Progenitor cell of endocrine pancreas (in vitro differentiated cells): ENCODE measurements at places on chromosomes 7 and 10. TPM values are rescaled to one million over a fixed set of nuclear protein-coding genes. Genes with fewer than 3 reads are reported as not detected.
A peak's percentile ranks its signal among the peaks of the same experiment; 100 is the strongest.

MYH16 gene
- total RNA-seq, result not detected in 2 replicates

SLC13A4 gene
- total RNA-seq, result 0.22 and 0.75 TPM in 2 replicates

ASIC3 gene
- total RNA-seq, result 3.5 and 5.1 TPM in 2 replicates

H2BK1 gene
- total RNA-seq, result not detected in 2 replicates

THAP5 gene
- total RNA-seq, result 19.4 and 21.4 TPM in 2 replicates

- DNase-seq, result no peak
Observed at GRCh38 chr7:116193329-116194087, 16.8 kb upstream of the TES start.

DNA sequence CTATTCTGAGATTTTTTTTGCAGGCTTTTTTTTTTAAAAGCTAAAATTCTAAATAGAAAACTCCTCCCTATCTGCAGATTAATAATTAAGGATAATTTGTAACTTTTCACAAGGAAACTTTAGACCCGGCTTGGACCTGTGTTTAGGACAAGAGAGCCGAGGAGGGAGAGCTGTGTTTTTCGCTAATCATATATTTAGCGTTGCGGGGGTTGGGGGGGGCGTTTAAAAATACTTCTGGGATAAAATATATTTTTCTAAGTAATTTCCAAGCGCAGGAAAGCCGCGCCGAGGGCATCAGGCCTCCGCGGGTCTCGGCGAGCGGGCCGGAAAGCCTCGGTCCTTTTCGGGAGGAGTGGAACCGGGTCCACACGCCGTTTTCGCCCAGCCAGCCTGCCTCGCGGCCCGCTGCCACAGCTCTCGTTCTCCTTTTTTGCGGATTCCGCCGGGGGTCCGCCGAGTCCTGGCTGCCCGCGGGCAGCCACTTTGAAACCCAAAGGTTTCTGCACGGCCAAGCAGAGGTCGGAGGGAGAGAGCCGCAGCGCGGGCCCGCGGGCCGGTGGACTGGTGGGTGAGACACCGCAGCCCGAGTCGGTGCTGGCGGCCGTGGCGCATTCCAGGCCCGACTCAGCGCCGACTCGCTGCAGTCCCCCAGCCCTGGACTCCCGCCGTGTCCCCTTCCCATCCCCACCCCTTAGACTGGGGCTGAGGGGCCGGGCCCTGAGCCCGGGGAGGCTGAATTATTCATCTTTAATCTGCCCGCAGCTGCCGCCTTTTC, 2.3 kb downstream of the PAX2 start:
- DNase-seq, result no peak

DNA sequence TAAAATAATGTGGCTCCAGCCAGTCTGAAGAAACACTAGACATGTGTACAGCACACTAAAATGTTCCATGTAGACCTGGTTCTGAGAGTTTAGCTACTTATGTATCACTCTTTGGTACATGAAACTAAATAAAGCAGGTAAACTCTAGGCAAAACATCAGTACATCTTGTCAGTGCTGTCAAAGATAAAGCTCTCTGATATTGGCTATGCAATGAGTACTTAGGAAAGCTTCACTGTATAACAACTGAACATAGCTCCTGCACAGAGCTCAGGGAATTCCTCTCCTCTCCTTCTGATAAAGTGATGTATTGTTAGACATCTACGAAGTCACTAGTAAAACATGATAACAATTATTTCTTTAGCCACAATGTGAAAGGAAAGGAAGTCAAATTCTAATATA, 3.5 kb downstream of the LRRN3 start:
- DNase-seq, result no peak

DNA sequence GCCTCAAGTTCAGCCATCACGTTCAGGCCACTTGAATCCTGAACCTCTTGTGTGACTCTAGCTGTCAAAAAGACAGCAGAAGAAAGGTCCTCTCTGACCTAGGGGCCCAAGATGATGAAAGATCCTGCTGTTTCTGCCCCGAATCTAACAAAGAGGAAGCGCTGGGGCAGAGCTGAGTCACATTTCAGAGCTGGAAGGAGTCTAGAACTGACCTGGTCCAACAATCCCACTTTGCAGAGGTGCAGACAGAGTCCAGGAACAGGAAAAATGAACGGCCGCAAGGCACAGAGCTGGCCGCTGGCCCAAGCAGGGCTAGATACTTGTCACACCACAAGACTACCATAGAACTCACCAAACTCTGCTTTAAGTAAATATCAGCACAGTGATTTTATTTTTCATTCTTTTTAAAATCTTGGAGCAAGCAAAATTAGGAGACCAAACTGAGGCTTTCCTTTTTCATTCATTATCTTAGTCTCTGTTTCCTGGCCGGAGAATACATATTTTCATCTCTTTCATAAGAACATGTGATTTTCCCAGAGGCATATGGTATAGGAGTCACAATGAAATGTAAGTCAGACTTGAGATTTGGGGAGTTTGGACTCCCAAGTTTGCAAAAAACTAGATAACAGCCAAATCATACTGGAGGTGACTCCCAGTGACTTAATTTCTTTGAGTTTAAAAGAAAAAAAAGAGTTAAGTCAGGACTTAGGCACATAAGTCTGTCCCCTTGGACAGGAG, 52.8 kb downstream of the CHST15 start:
- no peak for DNase-seq

- DNase-seq, result no peak
Observed at GRCh38 chr7:7681191-7681935, 37.0 kb downstream of the RPA3 start.

GRCh38 chr7:80830010-80830409, 88.8 kb downstream of the SEMA3C start:
- DNase-seq, result no peak

GRCh38 chr10:123538401-123539320, 127.5 kb upstream of the GPR26 start:
- no peak for DNase-seq

- no peak for DNase-seq
Observed at GRCh38 chr7:24372961-24373955, 89.3 kb downstream of the NPY start.

DNA sequence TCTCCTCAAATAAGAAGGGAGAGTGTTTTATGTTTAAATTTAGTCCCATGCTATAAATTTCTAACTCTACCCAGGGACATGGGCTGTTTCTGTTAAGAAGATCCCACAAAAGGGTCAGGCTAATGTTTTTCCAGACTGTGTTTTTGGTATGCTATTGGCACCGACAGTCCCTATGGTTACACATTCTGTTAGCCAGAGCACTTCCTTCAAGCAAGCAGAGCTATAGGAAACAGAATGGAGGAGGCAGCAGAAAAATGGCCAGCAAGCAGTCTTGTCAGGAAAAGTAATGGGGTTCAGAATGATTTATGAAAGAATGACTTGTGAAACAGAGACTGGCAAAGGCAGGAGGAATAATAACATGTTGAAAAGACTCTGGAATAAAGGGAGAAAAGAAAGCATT, 44.8 kb upstream of the PHYHIPL start:
- DNase-seq, result no peak

DNA sequence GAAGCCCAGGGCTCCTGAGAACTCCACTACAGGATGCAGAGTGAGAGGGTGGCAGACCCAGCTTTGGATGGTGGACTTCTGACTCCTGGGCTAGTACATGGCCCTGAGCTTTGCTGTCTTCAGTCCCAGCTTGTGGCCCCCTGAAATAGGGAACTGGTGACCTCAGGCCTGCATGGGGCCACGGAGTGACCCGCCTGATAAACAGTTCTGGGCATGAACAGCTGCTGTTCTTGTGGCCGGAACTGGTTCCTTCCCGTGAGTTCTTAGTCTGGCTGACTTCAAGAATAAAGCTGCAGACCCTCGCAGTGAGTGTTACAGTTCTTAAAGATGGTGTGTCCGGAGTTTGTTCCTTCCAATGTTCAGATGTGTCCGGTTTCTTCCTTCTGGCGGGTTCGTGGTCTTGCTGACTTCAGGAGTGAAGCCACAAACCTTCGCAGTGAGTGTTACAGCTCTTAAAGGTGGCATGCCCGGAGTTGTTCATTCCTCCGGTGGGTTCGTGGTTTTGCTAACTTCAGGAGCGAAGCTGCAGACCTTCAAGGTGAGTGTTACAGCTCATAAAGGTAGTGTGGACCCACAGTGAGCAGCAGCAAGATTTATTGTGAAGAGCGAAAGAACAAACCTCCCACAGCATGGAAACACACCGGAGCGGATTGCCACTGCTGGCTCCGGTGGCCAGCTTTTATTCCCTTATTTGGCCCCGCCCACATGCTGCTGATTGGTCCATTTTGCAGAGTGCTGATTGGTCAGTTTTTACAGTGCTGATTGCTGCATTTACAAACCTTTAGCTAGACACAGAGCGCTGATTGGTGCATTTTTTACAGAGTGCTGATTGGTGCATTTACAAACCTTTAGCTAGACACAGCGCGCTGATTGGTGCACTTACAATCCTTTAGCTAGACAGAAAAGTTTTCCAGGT, 268.0 kb downstream of the ZEB1 start:
- no peak for DNase-seq

DNA sequence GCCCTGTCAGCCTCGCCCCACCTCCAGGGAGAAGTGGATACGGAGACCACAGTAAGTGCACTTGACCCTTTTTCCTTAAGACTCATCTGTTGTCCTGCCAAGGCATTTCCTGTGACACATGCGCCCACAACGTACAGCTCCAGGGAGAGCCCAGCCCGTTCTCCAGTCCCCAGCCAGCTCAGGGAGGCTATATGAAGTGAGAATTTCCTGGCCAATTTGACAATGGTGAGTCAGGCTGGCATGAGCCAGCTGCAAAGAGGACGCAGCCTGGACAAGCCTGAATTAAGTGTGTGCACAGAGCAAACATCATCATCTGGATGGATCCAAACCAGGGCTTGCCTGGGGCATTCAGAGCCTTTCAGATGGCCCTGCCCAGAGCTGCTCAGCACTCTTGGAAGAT, 244.8 kb downstream of the KCNMA1 start:
- DNase-seq, result no peak

- no peak for DNase-seq
Observed at GRCh38 chr7:106583100-106583499, 77.9 kb downstream of the CCDC71L start.

GRCh38 chr10:121293110-121293509, 305.1 kb downstream of the FGFR2 start:
- no peak for DNase-seq

DNA sequence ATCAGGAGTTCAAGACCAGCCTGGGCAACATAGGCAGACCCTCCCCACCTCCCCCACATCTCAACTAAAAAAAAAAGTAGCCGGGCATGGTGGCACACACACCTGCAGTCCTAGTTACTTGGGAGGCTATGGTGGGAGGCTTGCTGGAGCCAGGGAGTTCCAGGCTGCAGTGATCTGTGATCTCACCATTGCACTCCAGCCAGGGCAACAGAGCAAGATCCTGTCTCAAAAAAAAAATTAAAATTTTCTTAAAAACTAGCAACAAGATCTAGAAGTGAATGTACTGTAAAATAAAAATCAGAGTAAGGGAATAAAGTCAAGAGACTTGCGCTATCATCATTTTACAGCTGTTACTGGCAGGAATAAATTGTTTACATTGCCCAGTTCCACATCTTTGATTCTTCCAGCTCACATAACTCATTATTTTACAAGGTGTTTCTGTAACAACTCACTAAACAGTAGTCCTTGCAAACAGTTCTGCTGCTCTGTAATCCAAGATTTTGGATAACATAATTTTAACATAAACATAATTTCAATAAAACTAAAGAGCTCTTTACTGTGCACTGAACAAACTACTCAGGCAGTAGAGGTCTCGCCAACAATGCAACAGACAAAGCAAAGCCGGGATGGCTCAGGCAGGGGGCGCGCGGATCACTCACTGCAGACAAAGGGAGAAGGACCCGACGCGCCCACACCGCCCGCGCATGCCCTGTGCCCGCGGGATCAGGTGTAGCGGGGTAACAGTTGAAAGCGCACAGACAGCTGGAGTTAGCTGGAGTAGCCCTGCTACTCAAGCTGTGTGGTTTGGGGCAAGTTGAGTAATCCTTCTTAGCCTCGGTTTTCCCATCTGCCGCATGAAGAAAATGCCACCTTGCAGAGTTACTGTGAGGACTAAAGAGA, 73.3 kb upstream of the NFE2L3 start:
- DNase-seq, result peak; percentile 54

DNA sequence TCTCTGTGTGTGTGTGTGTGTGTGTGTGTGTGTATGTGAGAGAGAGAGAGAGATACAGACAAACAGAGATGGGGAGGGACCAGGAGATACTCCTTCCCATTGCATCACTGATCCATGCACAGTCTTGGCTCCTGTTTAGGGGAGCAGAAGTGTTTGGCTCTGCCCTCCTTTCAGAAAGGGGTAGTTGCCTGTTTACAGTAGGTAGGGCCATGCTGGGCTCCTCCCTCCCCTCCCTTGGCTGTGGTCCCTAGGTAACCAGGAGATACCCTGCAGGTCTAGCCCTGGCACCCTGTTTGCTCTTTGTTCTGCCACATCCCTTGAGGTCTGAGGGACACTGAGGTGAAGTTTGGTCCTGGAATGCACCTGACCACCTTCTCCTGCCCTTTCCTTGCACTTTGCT, 95.3 kb downstream of the RAMP3 start:
- no peak for DNase-seq

DNA sequence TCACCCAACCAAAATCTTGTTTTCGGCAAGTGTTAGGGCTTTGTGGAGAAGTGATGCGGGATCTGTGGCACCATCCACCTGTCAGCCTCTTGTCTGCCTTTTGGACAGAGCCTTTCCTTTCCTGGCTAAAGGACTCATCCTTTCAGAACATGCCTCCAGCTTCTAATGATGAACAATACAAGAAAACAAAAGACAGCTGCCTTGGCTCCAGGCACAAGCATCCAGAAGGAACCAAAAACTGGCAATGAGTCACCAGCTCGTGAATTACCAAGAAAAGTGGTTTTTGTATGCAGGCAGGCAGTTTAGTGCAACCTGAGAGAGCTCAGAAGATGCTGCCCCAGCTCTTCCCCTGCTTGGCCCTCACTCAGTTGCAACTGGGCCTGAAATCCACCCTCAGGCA, 84.6 kb upstream of the NAMPT start:
- DNase-seq, result no peak

DNA sequence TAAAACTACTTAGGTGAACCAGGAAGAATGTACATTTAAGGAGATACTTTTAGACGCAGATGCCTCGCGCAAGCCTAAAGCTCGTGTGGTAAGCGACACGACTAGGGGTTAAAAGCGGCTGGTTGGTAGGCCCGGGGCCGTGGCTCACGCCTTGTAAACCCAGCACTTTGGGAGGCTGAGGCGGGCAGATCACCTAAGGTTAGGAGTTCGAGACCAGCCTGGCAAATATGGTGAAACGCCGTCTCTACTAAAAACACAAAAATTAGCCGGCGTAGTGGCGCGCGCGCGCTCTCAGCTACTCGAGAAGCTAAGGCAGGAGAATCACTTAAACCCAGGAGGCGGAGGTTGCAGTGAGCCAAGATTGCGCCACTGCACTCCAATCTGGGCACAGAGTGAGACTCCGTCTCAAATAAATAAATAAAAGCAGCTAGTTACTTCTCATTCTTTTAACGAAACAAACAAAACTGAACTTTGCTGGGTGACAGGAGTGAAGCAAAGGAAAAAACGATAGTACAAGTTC, 879 bp downstream of the NUDT5 start:
- no peak for DNase-seq
